Activated CD8-positive, alpha-beta memory T cell treated with anti-CD3 and anti-CD28 coated beads, Interleukin-2, amount 50 U/mL, for 4 hours (primary cell): ENCODE measurements at places on chromosomes 3 and 15.
A peak's percentile ranks its signal among the peaks of the same experiment; 100 is the strongest.

- DNase-seq: no peak
These were observed 209.0 kb downstream of the MYRIP start for GRCh38 chr3:40018369-40018768.

DNA sequence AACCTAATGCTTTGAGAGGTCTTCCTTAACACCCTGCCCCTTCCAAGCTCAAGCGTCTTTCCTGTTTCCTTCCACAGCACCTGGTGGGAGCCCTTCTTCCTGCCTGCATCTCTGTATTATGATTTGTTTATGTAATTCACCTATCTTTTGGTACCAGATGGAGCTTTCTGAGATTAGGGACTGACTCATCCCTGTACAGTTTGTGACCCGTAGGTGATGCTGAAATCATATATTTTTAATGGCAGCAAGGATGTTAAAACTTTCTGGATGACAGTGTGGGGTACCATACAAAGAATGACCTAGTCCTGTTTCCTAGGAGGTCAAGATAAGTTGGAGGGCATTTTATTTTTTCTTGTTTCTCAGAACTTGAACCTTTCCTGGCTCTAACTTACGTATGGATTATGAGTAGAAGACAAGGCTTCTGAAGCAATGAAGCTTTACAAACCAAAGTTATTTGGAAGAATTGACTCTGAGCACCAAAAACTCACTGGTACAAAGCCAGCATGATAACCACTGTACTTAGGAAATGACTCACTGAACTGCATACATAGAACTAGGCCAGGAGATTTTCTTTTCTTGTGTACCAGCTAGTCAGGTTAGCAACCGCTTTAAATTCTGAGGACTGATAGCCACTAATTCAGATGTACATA is 46.6 kb downstream of the HHLA2 start:
- no peak for DNase-seq

DNA sequence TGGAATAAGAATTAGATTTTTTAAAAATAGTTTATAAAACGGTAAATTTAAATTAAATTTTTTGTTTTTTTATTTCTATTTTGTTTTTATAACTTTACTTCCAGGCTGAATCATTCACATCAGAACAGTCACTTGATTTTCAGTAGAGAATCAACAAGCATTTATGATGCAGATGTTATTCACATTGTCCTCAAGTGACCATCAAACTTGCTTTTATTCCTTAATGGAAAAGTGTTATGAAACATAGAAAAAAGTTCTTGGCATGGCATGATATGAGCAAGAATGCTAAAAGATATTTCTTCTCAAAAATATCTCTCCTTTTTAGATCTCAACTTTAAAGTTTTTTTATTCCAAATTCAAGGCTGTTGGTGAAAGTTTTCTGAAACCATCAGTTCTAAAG is 70.9 kb upstream of the TGFBR2 start:
- no peak for DNase-seq

DNA sequence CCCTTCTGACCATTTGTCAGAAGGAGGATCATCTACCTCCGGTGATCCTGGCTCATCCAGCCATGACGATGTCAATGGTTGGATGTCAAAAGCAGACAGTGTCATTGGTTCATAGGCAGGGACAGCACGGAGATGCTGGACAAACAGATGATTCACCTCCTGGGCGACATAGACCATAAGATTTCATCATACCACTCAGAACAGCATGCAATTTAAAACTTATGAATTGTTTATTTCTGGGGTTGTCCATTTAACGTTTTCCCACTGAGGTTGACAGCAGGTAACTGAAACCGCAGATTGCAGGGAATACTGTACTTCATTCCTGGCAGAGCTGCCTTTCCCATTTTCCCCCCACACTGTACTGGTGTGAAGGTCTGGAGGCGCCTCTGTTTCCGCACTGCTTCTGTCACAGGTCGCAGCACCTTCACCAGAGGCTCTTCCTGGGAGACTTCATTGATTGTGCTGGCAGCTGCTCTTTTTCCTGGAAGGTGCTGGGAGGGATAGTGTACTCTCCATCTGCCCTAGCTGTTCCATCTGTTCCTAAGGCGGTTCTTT is 32.5 kb upstream of the TMOD3 start:
- no peak for DNase-seq

DNA sequence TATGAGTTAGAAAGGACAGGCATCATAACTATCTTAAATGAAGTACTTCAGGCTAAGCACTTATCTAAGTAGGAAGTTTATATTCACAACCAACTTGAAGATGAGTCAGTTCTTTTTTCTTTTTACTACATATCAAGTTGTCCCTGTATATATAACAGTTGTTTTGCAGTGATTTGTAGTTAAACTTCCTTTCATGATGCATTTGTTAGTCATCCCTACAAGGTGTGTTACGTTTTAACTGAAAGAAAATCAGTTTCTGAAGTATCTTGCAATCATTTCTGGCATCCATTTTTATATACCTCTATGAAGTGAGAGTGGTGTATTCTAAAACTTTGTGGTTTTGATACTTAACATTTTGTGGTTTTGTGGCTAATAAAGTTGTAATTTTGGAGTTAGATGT is 46.1 kb downstream of the ZFAND6 start:
- no peak for DNase-seq

DNA sequence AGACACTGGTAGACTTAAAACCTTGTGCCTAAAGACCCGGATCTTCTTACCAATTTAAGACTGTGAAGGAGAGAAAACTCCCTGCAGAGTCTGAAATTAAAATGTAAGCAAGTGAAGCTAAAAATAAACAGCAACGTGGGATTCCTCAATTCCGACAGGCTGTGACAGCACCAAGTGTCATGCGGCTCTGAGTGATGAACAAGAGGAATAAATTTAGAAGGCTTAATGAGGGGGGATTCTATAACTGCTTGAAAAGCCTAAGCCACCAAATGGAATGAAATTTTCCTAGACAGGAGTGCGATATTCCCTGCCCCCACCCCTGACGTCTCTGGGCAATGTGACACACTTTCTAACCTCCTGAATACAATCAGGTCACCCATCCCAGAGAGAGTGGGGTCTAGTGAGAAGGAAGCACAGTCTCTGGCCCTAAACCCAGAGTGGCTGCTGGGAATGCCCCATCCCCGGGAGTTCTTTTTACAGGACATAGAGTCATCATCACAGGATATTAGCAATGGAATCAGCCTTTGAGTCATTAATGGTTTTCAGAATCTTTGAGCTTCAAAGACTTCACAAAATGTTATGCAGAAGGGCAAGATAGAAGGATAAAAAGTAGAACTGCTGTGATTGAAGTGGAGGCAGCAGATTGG is 114.3 kb downstream of the EDEM1 start:
- DNase-seq: no peak

GRCh38 chr3:120705884-120706582 is 24.0 kb upstream of the HGD start:
- DNase-seq: no peak

DNA sequence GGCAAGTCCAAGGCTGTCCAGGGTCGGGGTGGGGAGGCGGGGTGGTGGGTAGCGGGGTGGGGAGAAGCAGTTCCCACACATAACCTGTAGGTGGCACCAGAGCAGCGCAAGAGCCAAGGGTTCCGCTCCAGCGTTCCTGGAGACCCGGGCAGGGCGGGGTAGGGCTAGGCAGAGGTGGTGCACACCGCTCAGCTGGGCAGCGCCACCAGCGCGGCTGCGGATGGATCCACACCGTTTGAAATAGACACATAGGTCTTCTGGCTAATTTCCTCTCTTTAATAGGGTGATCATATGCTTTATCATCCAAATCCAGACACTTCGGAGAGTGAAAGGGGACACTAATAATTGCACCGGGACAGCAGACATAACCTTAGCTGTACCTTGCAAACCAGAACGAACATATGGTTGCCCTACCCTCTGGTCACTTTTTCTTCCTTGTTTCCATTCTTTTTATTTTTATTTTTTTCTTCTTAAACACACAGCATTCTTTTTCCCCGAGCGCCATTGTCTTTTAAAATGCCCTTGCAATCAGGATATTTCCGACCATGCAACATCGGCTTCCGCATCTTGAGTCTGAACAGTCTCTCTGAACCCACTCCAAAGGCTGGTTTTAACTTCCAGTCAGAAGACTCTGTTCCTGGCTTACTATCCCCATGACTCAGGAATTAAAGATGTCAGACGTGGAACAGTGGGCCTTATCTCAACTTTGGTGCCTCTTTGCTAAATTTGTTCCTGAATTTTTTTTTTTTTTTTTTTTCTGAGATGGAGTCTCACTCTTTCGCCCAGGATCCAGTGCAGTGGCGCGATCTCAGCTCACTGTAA is 12.5 kb upstream of the ZSCAN2 start:
- DNase-seq: peak; percentile 83

DNA sequence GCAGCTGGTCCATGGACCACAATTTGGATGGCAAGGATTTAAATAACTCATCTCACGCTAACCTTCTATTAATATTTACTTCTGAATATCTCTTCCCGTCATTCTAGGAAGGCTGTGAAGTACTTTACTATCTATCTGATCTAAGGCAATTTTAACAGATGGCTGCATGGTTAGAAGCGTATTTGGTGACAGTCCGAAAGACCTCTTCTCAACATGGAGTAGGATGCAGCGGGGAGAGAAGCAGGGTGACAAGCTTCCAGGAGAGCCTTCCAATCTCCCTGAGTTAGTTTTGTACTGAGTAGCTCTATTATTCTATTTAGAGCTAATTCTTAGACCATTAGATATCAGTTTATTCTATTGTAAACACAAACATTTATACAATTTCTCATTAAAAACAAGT is 309.4 kb downstream of the PLCL2 start:
- no peak for DNase-seq

- no peak for DNase-seq
These were observed 7.8 kb downstream of the SCG5 start for GRCh38 chr15:32649342-32649741.

DNA sequence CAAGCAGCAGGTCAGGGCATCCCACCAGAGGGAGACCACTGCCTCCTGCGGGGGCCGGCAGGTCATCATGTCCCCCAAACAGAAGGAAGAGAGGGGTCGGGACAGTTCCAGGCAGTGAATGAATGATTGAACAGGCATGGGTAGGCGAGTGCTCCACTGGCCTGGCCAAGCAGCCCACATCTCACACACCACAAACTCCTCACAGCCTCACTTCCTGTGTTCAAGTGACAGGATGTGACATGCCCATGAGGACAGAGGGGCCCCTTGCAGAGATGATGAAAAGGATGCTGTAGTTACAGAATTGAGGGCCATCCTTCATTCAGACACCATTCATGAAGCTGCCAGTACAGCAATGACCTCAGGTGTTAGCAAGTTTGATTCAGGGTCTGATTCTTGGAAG is 3.7 kb downstream of the IQSEC1 start:
- no peak for DNase-seq

DNA sequence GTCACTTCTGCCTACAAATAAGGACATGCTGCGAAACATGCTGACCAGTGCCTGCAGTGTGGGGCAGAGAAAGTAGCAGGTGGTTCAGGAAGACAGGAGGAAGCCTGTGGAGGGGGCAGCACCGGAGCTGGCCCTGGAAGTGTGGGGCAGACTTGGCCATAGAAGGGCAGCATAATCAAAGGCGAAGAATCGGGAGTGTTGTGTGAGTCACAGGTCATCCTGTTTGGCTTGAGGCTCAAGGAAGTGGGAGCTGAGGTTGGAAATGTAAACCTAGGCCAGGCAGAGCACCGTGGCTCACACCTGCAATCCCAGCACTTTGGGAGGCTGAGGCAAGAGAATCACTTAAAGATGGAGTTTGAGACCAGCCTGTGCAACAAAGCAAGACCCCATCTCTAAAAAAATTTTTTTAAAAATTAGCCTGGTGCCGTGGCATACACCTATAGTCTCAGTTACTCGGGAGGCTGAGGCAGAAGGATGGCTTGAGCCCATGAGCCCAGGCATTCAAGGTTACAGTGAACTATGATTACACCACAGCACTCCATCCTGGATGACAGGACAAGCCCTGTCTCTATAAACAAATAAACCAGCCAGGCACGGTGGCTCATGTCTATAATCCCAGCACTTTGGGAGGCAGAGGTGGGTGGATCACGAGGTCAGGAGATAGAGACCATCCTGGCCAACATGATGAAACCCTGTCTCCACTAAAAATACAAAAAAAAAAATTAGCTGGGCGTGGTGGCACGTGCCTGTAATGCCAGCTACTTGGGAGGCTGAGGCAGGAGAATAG is 54.0 kb downstream of the FAM43A start:
- no peak for DNase-seq

- no peak for DNase-seq
These were observed 101.7 kb upstream of the COL8A1 start for GRCh38 chr3:99536555-99537314.

- DNase-seq: no peak
These were observed 61.4 kb downstream of the MFSD1 start for GRCh38 chr3:158863247-158863646.

DNA sequence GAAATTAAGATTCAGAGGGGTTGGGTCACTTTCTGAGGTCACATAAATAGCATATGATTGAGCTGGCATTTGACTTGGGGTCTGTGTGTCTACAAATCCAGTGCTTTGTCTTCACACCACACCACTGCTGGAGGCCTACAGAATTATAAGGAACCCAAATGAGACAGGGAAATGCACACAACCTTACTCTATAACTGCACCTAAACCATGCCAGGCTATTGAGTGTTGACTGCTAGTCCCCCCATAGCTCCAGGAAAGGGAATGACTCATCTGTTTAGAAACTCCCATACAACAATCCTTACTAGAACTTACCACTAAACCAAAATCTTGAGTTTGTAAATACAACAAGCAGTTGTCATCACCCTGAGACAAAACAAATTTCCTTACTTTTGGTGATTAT is 16.9 kb upstream of the TSC22D2 start:
- no peak for DNase-seq

- no peak for DNase-seq
These were observed 31.1 kb downstream of the ATP2B2 start for GRCh38 chr3:10474275-10474646.

GRCh38 chr3:70740872-70741271 is 428.4 kb upstream of the MDFIC2 start:
- no peak for DNase-seq

DNA sequence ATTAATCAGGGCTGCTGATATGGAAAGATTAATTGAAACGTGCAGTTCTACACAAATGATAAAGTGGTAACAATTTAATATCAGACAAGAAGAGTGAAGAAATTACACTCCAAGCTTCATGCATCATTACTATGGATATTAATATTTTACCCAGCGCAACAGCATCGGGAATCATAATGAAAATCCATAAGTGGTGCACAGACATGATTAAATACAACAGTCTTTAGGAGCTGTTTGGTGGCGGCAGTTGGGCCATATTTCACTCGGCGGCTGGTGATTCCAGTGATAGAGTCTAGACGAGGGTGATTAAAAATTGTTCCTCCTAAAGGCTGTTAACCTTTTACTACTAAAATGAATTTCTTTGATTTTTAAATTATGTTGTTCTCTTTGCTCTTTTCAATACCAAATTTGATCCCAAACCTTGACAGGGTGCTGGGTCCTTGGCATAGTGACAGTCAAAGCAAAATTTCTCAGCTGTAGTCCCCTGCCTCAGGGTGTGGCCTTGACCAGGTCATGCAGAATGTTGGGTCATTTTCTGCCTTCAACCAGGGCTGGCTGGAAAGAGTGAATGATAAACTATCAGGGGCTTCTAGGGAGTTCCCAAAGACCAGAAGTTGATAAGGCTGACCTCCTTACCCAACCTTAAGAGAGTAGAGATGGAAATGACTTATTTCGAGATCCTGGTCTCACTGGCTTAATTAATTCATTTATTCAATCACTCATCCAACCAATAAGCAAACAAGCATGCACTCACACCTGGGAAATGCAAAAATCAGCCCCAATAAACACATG is 392.0 kb downstream of the IL20RB start:
- no peak for DNase-seq
